ENCODE measurements at places on chromosomes 1 and 21. TPM values are rescaled to one million over a fixed set of nuclear protein-coding genes. Genes with fewer than 3 reads are reported as not detected.

PTPN14 gene
- 3.2 TPM for total RNA-seq

NLRP3 gene
- total RNA-seq: 0.33 TPM

CYP2J2 gene
- total RNA-seq: 61.9 TPM

ACKR1 gene
- total RNA-seq: 0.43 TPM

NKAIN1 gene
- total RNA-seq: not detected

RGS16 gene
- 0.15 TPM for total RNA-seq

UBASH3A gene
- 0.20 TPM for total RNA-seq

HES5 gene
- total RNA-seq: 0.28 TPM

EVI5 gene
- total RNA-seq: 29.2 TPM

CRP gene
- total RNA-seq: 3,370 TPM

TNFRSF18 gene
- not detected for total RNA-seq

KIFAP3 gene
- 7.1 TPM for total RNA-seq

UTS2 gene
- total RNA-seq: not detected

S100A16 gene
- 57.4 TPM for total RNA-seq

PRDM16 gene
- 0.43 TPM for total RNA-seq

KIF17 gene
- total RNA-seq: 1.5 TPM

LCE2B gene
- total RNA-seq: not detected

LIX1L gene
- total RNA-seq: 11.4 TPM

CD48 gene
- total RNA-seq: 1.2 TPM

IKBKE gene
- 1.3 TPM for total RNA-seq

OR2L8 gene
- not detected for total RNA-seq

ADGRL2 gene
- total RNA-seq: 36.5 TPM

SLC41A1 gene
- 4.5 TPM for total RNA-seq

PPIH gene
- 7.7 TPM for total RNA-seq

GPR37L1 gene
- not detected for total RNA-seq

NHLH2 gene
- not detected for total RNA-seq

C8B gene
- 288 TPM for total RNA-seq

TGFB2 gene
- total RNA-seq: 0.20 TPM
